ENCODE measurements at places on chromosomes 5 and 9. TPM values are rescaled to one million over a fixed set of nuclear protein-coding genes. Genes with fewer than 3 reads are reported as not detected.

The ABLIM3 gene
- total RNA-seq: 33.2 TPM

The SAXO1 gene
- total RNA-seq: 0.04 TPM

The SLC6A3 gene
- total RNA-seq: not detected

The SHOC1 gene
- not detected for total RNA-seq

The EIF4E1B gene
- total RNA-seq: not detected

The MSANTD3 gene
- 14.9 TPM for total RNA-seq

DNA sequence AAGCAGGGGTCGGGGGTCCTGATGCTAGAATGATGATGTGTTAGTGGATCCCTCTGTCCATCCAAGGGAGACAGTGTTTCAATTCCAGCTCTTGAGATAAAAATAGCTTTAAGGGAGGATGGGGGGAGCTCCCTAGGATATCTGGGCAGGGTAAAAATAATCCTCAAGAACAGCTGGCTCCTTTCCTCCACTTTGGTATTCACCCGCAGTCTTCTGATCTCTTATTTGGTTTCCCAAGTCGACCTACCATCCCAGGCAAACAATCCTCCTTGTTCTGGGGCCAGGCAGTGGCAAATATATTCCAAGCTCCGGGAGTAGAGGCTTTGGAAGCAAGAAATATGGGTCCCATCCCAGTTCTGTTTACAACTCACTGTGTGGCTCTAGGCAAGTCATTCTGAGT lies 14.5 kb upstream of the COL27A1 start:
- H3K27me3 ChIP-seq: peaks cover under 1% of the 10 kb centered on the region
- H3K27ac ChIP-seq: peak overlapping the region; percentile 48
- no peak overlapping the region for H3K4me3 ChIP-seq
- H3K4me1 ChIP-seq: peaks cover 47% of the 10 kb centered on the region

- DNase-seq: peak; percentile 99
- peaks cover 10% of the 10 kb centered on the region for H3K4me1 ChIP-seq
- no peaks in the 10 kb centered on the region for H3K36me3 ChIP-seq
- H3K27ac ChIP-seq: peak overlapping the region; percentile 95
- H3K4me3 ChIP-seq: peak overlapping the region; percentile 6
Measured at GRCh38 chr5:147554261-147554817, 44.5 kb upstream of the DPYSL3 start.
